Activated CD4-positive, alpha-beta T cell treated with anti-CD3 and anti-CD28 coated beads for 24 hours (primary cell): ENCODE measurements at places on chromosomes 3 and 15.

- no peak for DNase-seq
Observed at GRCh38 chr15:80090879-80091503, 31.5 kb downstream of the ZFAND6 start.

DNA sequence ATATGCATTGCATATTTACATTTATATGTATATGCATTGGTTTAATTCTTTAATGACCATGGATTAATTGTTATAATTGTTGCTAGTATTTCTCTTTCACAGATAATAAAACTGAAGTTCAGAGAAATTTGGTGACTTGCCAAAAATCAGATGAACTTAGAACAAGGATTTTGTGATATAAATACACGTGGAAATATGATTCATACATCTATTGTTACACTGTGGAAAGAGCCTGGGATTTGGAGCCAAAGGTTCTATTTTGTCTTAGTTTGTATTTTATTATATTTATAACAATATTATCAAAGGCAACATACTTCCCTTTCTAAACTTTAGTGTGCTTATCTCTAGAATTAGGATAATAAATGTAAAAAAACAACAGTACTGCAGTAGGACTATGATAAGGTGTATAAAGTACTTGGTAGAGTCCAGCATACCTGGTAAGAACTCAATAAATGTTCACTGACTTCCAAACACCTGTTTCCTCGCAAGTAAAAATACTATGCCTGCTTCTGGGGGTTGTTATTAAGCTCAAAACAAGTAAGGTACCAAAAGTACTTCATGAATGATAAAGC lies 342.9 kb downstream of the THSD4 start:
- DNase-seq, result no peak

DNA sequence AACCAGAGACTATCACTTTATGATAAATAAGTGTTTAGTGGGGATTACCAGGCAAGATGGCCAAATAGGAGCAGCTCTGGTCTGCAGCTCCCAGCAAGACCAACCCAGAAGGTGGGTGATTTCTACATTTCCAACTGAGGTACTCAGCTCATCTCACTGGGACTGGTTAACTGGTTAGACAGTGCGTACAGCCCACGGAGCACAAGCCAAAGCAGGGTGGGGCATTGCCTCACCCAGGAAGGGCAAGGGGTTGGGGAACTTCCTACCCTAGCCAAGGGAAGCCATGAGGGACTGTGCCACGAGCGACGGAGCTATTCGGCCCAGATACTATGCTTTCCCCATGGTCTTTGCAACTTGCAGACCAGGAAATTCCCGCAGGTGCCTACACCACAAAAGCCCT lies 171.0 kb downstream of the CTNNB1 start:
- no peak for DNase-seq

- DNase-seq, result no peak
Observed at GRCh38 chr3:53170325-53171063, 9.5 kb downstream of the PRKCD start.

- no peak for DNase-seq
Observed at GRCh38 chr3:152555666-152556291, 279.2 kb upstream of the P2RY1 start.

DNA sequence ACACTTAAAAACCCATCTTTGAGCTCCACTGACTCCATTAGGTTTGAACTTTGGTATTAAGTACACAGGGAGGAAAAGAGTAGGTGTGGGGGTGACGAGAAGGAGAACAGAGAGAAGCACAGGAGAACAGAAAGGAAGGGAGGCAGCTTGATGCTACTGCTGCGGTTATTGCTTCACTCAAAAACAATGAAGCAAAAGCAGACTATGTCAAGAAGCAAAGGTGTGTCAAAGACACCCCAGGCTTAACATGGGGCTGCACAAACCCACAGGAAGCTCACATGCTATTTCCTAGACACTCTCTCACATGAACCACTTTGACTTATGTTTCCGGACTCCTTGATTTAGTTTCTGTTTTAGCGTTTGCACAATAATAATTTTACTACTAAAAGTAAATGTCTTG lies 961.0 kb upstream of the CFAP20DC start:
- peak; percentile 11 for DNase-seq

GRCh38 chr3:183581496-183582155 lies 26.1 kb upstream of the KLHL6 start:
- no peak for DNase-seq

DNA sequence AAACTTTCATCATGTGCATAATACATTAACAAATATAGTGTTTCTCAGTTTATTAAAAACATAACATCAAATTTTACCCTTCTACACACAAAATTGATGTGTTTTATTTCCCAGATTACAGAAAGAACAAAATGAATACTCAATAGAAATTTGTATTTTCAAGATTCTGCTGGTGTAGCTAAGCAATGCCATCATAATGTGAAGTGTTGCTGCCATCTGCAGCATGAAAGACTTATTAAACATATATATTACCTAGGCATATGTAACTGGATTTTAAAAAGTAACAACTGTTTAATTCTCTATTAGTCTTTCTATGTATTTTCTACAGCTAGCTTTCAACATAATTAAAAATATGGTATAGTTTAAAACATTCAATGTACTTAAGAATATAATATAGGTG lies 27.5 kb downstream of the PLSCR5 start:
- no peak for DNase-seq

GRCh38 chr3:39809181-39809994 lies at the start of gene MYRIP:
TSS of gene MYRIP (plus strand) at chr3:39809609. CDS start at chr3:39900817, 91,208 bp downstream.
- DNase-seq, result no peak

DNA sequence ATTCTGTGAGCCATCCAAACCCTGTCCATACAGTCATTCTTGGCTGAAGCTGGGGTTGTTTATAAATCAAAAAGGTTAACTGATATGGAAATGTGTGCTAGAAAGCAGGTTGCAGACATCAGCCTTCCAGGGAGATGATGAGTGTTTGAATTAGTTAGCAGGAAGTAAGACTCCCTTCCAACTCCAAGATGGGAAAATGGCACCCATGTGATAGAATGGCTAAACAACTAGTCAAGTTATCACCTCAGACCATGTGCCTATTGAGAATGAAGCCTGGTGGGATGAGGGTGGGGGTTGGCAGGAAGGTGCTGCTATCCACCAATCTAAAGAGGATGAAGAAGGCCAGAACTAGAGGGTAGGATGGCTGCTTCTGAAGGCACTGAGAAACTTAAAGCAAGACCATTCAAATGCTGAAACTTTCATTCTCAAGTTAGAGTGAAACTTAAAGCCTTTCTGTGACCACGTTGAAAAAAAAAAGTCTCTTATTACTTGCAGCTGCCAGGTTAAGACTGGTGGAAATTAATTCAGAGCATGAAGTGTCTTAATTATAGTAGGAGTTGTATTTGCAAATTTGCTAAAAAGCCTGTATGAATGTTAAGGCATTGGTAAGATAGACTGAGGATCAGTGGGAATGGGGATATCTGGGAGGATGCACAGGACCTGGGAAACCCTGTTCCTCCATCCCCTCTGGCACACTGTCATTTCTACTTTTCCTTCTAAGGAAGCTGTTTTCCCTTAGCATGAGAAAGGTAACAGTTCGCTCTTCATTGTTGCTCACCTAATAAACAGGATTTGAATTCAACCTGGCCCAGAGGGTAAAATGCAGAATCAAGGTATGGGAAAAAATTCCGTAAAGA lies 36.8 kb downstream of the CCR3 start:
- no peak for DNase-seq

GRCh38 chr3:159898147-159898546 lies 90.5 kb upstream of the IL12A start:
- DNase-seq, result no peak

GRCh38 chr3:1214933-1215332 lies 122.1 kb downstream of the CNTN6 start:
- no peak for DNase-seq

DNA sequence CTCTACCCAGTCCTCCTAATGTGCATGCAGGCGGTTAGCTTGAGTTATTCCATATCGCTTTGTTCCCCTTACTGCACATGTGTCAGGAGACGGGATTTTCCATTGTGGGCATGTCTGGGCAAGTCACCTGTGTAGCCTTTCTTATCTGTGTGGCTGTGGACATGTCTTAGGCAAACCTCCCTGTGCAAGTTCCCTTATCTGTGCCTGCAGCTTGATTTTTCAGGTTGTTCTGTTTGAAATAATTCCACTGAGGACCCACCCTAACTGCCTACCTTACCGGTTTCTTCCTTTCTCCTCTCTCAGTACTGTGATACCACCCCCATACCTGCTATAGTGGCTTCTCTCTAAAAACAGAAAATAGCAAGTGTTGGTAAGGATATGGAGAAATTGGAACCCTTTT lies 113.6 kb downstream of the NEO1 start:
- no peak for DNase-seq

- DNase-seq, result no peak
Observed at GRCh38 chr15:71781179-71781964, 29.0 kb upstream of the NR2E3 start.
